ENCODE measurements at places on chromosomes 16 and 17.

DNA sequence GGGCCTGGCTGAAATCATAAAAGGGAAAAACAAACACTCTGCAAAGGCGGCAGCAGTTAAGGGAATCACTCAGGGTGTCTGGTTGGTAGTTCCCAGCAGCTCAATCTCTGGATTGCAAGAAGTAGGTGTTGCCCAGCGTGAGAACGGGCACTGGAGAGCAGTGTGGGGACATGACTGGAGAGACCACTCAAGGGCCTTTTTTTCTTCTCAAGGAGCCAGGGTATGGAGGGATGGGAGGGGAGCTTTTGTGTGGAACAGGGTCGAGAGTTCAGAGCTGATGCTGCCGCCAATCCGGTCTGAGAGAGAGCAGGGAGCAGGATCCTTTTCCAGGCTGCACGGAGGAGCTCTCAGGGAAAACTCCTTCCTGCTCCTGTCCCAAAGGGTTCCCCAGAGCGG, 15.2 kb downstream of the SCNN1B start:
- DNase-seq: no peak

DNA sequence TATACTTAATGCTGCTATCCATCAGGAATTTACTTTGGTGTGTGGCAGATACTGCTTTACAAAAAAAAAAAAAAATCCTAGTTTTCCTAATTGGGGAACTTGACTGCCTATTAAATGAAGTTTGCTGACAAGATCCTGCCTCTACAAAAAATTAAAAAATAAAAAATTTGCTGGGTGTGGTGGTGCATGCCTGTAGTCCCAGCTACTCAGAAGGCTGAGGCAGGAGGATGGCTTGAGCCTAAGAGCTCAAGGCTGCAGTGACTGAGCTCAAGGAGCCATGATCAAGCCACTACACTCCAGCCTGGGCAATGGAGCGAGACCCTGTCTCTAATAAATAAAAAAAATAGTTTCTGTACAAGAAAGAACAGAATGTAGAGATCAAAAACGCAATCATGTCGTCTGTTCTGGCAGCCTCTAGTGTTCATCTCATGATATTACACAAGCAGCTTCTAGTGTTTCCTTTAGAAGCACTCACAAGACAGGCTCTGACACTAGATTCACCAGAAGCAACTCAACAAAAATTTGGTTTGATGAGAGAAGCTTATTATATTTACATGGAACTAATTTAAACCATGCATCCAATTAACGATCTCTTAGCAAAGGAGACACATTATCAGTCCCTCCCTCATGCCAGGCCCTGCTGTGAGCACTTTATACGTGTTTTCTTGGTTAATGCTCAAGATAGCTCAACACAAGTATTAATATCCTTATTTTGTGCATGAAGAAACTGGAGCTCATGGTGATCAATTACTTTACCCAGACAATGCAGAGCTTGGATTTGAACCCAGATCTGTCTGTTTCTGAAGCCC, 6.8 kb upstream of the KRTAP17-1 start:
- peak; percentile 65 for DNase-seq

- DNase-seq: peak; percentile 73
Measured at GRCh38 chr17:75720656-75721462, at the start of gene ITGB4. Gene ITGB4 (plus strand): TSS chr17:75721459. CDS start chr17:75724704, 3,245 bp downstream.

- peak; percentile 39 for DNase-seq
Measured at GRCh38 chr16:23060458-23061320, 88.6 kb downstream of the USP31 start.

DNA sequence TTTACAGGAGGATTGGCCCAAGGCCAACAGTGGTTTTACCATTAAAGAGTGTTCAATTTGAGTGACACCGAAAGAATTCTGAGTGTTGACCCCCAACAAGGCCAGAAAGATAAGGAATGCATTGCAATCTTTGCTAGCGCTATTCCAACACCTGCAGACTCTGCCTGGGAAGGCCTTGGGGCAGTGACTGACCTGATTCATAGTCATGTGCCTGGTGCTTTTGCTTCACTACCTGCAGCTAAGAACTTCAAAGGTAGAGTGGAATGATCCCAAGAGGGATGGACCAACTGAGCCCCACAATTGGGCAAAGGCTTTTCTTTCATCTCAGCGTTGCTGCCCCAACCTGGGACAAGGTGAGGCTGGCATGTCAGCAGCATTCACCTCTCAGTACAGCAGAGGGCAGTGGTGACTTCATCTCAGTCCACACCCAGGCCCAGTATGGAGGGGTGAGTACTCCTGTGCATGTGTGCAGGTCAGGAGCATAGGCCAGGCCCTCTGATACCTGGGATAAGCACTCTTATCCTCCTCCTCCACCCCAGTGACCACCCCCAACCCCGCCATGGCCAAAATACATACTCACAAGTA, 149.6 kb upstream of the GNAO1 start:
- peak; percentile 34 for DNase-seq

- no peak for DNase-seq
Measured at GRCh38 chr16:50957056-50957455, 194.0 kb downstream of the SALL1 start.

DNA sequence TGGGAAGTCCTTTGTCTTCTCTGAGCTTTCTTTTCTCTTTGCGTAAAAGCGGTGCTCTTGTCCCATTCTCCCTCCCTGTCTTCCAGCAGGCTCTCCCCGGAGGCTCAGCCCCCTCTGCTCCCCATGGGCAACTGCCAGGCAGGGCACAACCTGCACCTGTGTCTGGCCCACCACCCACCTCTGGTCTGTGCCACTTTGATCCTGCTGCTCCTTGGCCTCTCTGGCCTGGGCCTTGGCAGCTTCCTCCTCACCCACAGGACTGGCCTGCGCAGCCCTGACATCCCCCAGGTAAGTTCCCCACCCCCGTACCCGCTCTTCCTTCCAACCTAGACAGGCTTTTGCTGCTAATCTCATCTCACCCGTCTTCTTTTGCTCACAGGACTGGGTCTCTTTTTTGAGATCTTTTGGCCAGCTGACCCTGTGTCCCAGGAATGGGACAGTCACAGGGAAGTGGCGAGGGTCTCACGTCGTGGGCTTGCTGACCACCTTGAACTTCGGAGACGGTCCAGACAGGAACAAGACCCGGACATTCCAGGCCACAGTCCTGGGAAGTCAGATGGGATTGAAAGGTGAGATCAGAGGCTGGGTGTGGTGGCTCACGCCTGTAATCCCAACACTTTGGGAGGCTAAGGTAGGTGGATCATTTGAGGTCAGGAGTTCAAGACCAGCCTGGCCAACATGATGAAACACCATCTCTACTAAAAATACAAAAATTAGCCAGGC, 1.3 kb downstream of the TMEM219 start:
- DNase-seq: no peak

DNA sequence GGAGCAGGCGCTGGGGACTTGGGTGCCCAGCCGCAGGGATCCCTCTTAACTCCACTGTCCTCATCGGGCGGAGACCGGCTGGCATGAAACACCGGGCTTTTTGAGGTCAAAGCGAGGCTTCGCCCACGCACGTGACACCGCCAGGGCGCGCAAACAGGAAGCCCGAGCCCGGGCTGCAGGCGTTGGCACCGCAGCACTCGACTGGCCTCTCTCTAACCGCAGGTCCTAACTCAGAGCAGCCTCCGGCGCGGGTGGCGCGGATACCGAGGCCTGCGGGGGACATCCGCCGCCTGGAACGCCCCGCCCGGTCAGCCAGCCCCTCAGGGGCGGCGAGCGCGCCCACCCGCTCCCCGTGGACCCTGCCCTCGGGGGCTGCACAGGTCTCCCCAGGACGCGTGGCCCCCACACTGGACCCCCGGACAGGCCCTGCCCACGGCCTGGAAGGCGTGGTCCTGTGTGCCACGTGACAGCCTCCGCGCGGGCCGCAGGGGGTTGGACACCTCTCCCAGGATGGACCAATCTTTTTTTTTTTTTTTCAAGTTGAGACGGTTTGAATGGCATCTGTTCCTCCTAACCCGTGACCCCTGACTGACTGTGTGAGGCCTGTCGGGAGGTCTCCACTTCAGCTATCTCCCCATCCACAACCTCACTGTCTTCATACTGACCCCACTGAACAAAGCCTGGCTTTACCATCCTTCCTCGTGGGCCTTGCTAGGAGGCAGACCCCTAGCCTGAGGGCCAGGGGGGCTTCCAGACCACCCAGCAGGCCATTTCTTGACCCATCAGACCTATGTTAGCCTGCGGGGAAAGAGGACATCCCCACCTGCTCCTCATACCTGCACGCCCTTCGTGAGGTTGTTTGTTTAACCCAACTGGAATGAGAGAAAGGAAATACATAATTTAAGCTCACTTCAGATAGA, 8.4 kb upstream of the SLC47A2 start:
- no peak for DNase-seq

GRCh38 chr17:3804503-3804931, 3.5 kb upstream of the ITGAE start:
- no peak for DNase-seq

DNA sequence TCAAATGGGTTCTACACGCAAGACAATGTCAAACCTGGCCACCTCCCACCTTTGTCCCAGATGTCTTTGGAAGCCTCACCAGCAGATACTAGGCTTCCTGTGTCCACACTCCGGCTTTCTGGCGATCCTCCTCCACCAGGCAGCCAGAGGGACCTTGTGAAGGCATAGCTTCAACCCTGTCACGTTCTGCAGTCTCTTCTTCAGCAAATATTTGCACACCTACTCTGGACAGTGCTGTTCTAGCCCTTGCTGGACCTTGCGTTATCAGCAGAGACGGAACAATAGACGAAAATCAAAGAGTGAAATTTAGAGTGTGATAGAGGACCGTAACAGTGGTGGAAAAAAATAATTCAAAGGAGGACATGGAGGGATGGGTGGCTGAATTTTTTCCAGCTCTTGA, 38.5 kb upstream of the KIFC3 start:
- DNase-seq: no peak

DNA sequence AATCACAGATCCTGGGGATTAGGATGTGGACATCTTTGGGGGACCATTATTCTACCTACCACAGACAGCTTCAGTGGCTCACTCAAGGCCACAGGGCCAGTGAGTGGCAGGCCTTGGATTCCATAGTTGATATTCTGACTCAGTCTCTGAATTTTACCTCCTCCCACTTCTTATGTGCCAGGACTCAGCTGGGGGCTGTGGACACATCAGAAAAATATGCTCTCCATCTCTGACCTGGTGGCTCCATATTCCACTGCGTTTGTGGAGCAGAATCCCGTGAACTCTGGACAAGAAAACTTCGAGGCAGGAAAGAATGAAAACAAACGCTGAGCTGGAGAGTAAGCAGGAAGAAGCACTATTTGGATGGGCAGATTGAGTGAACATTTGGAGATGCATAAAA, 301.8 kb upstream of the MAF start:
- DNase-seq: no peak

DNA sequence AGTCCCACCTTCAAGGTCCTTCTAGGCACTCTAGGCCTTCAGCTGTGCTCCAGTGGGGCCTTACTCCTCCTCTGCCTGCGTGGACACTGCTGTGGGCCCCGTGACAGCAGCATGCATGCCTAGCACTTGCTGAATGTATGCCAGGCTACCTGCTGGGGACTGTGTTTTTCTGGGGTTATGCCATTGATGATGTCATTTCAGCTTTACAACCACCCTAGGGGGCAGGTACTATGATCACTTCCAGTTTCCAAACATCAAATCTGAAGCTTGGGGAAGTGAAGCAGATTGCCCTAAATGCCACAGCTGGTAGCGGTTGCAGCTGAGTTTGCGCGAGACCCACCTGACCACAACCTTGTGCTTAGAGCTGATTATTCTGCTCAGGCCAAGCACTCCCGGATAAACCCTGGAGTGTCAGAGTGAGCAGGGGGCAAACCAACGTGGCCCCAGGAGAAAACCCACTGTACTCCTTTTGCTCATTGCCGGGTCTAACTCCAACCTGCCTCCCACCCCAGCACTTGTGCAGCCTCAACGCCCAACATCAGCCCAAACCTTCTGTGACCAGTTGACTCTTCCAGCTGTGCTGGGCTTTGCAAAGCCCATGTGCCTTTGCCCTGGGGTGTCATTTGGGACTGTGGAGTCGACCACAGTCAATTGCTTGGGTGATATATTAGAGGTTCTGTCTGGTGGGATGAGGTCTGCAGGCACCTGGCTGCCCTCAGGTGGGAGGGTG, 168.4 kb downstream of the ENGASE start:
- DNase-seq: no peak

DNA sequence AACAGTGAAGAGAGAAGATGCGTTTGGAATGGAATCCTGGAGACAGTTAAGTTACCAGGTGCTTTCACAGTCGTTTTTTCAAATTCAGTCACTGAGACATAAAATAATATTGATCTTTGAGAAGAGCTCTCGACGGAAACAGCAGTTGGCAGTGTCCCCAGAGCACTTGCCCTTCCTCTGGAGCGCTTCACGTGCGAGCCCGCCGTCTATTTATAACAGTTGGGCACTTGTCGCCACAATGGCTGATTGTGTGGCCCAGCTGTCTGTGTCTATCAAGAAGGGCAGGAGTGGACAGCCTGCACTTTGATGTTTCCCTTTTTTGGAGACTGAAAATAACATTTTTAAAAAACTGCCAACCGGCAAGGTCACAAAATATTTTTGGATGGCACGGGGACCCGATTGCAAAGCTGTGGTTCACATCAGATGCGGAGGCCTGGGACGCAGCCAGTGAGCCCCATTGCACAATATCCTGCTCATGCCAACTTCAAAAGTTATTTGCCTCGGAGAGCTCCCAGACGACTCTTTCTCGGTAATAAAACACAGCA, 62.9 kb downstream of the ADCY9 start:
- DNase-seq: no peak

Measured in CD4-positive, alpha-beta memory T cell (primary cell).